Stimulated activated CD8-positive, alpha-beta memory T cell treated with anti-CD3 and anti-CD28 coated beads, Interleukin-15, amount 100 ng/mL, for 4 hours (primary cell): ENCODE measurements at places on chromosomes 1 and 21.

DNA sequence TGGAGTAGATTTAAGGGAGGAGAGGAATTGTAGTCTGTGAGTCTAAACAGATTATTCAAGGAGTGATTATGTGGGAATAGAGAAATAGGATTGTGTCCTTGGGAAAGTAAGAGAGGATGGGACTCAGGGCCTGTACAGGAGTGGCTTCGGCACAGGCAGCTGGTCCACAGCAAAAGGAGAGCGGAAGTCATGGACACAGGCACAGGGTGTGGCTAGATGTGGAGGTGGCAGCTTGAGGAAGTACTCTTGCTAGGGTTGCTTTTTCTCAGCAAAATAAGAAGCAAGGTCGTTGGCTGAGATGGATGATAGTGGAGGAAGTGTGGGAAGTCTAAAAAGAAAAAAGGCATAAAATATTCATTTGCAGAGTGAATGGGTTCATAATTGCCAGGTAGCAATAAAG lies 18.5 kb upstream of the ZNF648 start:
- no peak for DNase-seq

- no peak for DNase-seq
Measured at GRCh38 chr1:117735045-117735992, 129.5 kb downstream of the TENT5C start.

GRCh38 chr1:24009406-24009805 lies 29.3 kb upstream of the SRSF10 start:
- DNase-seq = no peak

GRCh38 chr1:1157426-1157913 lies 16.2 kb upstream of the TTLL10 start:
- DNase-seq = no peak

DNA sequence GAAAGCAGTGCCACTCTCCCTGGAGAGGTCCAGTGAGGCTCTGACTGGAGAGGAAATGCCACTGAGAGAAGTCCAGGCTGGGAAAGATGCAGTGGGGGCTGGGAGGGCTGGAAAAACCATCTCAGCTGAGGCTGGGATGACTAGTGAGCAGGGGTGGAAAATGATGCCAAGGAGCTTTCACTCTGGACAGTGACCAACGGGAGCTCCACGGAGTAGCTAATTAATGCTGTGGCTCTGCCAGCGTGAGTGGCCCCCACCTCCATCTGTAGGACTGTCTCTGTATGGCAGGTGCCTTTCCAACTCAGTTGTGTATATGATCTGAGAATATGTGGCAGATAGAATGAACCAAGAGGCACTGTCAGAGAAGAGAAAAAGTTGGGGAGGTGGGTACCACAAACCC lies 86.7 kb downstream of the DDX20 start:
- DNase-seq = no peak

GRCh38 chr1:9798236-9799130 lies 25.3 kb downstream of the CLSTN1 start:
- DNase-seq = no peak

DNA sequence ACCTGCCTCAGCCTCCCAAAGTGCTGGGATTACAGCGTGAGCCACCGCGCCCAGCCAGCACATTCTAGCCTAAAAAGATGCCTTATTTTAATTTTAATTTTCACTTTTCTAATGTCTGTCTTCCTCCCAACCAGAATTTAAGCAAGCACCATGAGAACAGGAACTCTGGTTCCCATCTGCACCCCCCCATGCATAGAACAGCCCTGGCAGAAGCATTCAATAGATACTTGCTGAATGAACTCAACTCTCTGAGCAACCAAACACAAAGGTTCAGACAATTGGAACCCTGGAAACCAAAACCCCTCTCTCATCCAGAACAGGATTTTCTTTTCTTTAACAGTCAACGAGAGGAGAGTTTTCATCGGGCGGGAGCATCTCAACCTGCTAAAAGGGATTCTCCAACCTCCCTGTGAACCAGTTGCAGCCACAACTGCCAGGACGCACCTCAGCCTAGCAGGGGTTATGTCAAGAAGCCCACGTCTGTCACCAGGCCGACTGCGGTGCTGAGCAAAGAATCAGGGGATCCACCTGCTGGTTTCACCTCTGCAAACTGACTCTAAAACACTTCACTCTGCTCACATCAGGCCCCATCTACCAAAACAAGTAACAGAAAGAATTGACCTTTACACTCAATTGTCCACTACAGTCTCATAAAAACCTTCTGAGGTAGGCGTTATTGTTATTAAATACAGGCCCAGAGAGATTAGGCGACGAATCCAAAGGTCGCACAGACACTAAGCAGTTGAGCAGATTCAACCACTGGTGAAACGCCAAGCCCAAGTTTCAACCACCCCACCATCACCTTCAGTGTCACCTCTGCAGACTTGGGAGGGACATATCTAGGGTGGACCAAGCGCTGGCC lies 1.7 kb downstream of the KIAA2013 start:
- DNase-seq = no peak

- no peak for DNase-seq
Measured at GRCh38 chr1:15749399-15750291, 7.3 kb downstream of the TMEM82 start.

GRCh38 chr1:208615371-208615770 lies 371.2 kb upstream of the PLXNA2 start:
- no peak for DNase-seq

DNA sequence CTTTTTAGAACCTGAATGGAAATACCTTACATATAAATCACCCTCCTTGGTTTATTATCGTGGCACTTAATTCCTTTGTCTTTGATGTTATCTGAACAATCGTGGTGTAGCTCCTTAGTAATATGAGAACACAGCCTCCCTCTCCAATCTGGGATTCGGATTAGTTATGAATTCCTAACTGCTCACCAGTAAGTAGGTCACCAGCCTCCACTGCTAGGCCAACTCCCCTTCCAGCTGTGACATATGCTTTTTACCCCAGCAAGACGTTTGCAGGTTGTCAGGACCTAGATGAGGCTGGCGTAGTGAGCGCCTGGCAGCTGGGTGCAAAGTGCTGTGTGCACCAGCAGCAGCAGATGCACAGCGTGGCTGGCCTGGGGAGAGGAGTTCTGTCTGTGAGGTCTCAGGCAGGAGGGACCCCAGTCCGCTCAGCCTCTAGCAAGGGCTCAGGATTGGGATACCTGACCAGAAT lies 38.2 kb downstream of the NTPCR start:
- no peak for DNase-seq

GRCh38 chr1:95652423-95652965 lies 418.5 kb downstream of the RWDD3 start:
- DNase-seq = no peak

- DNase-seq = no peak
Measured at GRCh38 chr1:173400387-173400995, 76.6 kb upstream of the PRDX6 start.
